A549 treated with AZD2906 at 1 μM for 4 hours (cell line): ENCODE measurements at places on chromosomes 7 and 10. TPM values are rescaled to one million over a fixed set of nuclear protein-coding genes. Genes with fewer than 3 reads are reported as not detected.

GARIN1A gene
- total RNA-seq, result 0.10 to 0.67 TPM (median 0.49 TPM) in 5 replicates

ARHGEF5 gene
- total RNA-seq, result 3.0 to 3.6 TPM (median 3.2 TPM) in 5 replicates

PNLIPRP2 gene
- 0.06 to 0.14 TPM (median 0.08 TPM) in 4 of 5 replicates, not detected in the other for total RNA-seq

OR2A42 gene
- total RNA-seq, result not detected in 5 replicates

SMKR1 gene
- 7.4 to 8.4 TPM (median 7.8 TPM) in 5 replicates for total RNA-seq

ODAD2 gene
- 0.08 to 0.17 TPM in 2 of 5 replicates, not detected in the others for total RNA-seq

DYDC2 gene
- total RNA-seq, result 0.09 to 0.19 TPM in 2 of 5 replicates, not detected in the others

ITIH5 gene
- 0.05 to 0.09 TPM (median 0.06 TPM) in 5 replicates for total RNA-seq

IDI2 gene
- total RNA-seq, result 0.05 to 0.10 TPM (median 0.09 TPM) in 3 of 5 replicates, not detected in the others

JAKMIP3 gene
- 0.68 to 1.1 TPM (median 1.00 TPM) in 5 replicates for total RNA-seq
